Right kidney (tissue), 9 donors: ENCODE measurements at places on chromosomes 16 and 17.

- no peak for DNase-seq
These were observed 23.1 kb upstream of the ITGAX start for GRCh38 chr16:31331807-31332301.

- DNase-seq = no peak
These were observed 10.6 kb downstream of the CPSF4L start for GRCh38 chr17:73250851-73251640.

GRCh38 chr17:68431045-68431608, 26.2 kb downstream of the WIPI1 start:
- no peak for DNase-seq

- DNase-seq = no peak
These were observed 108.9 kb upstream of the IRX5 start for GRCh38 chr16:54821731-54822130.

- peak; percentile 27 for DNase-seq
These were observed 10.9 kb upstream of the FAM171A2 start for GRCh38 chr17:44374306-44375195.

DNA sequence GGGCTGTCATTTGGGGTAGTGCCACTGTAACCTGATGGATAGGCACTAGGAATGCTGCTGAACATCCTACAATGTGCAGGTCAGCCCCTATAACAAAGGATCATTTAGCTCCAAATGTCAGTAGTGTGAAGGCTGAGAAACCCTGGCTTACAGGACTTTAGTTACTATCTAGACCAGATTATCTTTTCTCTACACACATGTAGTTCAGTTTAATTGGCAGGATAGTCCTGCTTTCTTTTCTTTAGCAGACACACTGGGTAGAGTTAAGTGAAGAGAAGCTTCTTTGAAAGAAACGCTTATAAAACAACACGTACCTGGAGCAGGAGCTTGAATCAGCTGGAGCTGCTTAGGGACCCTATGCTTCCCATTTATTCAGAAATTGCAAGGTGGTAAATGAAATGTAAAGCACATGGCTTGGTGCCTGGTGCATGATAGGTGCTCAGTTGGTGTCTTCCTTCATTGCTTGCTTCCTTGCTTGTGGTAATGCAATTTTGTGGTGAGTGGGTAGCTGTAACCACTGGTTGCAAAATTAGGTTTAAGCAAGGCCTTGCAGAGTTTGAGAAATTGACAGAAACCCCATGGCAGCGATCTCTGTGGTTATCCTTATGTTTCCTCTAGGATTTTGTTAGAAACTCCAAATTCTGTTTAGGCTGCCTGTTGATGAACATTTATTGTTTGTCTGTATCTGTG, 9.4 kb downstream of the METTL9 start:
- DNase-seq = no peak
